Glutamatergic neuron (in vitro differentiated cells): ENCODE measurements at places on chromosomes 1 and 21. TPM values are rescaled to one million over a fixed set of nuclear protein-coding genes. Genes with fewer than 3 reads are reported as not detected.

Gene E2F2
- total RNA-seq: 5.4 TPM

Gene ADAMTS1
- 1.1 TPM for total RNA-seq

Gene SLFNL1
- 0.20 TPM for total RNA-seq

GRCh38 chr1:204382714-204383083, 23.0 kb upstream of the PLEKHA6 start:
- no peak for DNase-seq

GRCh38 chr1:63643517-63643916, 50.3 kb downstream of the PGM1 start:
- DNase-seq: no peak

DNA sequence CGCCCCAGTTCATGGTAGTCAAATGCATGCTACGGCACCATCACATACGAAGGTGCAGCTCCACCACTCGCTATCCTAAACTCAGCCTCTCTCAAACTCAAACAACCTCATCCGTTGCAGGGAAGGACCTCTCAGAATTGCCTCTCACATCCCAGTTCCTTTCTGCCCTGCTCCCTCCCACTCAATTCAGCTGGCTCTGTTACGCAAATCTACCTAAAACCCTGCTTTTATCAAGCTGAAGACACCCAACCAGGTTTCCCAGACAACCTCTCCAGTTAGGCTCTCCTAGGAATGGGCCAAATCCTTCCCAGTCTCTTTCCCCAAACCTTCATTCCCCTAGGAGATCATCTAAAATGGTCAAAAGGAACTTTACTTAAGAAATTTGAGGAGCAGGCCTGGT, 62.9 kb downstream of the CLSTN1 start:
- no peak for DNase-seq

GRCh38 chr1:98045767-98046641, 125.2 kb upstream of the DPYD start:
- peak; percentile 59 for DNase-seq

DNA sequence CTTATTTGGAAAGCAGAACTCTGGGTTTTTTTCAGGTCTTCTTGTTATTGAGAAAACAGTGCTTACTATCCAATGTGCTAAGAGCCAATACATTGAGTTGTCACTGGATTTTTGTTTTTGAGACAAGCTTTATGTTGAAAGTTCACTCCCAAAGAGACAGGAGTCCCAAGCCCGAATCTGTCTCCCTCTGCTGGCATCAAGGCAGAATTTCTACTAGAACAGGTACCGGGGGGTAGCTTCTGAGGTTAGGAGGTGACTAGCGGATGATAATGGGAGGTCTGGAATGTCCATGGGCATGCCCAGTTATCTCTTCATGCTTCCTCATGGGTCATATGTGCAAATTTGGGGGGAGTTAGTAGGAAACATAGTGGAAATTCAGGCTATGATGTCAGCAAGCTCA, 25.1 kb downstream of the ZNF124 start:
- DNase-seq: no peak

- no peak for DNase-seq
Measured at GRCh38 chr21:44924606-44925377, 4.1 kb upstream of the ITGB2 start.

- no peak for DNase-seq
Measured at GRCh38 chr1:160813215-160813614, 17.2 kb downstream of the LY9 start.

DNA sequence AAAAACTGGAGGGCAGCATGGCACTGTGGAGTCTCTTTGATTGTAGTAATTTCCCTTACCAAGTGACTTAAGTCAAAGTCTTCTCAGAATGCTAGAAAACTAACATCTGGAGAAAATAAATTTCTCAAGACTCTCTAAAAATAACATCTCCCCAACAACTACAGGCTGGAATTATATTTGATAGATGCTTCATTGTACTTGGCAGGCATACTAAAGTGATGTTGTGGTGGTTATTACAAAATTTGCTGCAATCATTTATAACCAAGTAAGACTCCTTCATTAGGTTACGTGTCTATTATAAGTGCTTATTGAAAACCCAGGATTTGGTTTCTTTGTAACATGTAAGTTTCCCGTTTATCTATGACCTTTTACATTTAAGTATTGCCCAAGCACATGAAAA, 132.9 kb upstream of the NRIP1 start:
- DNase-seq: no peak

GRCh38 chr1:237677979-237678378, 212.7 kb downstream of the ZP4 start:
- DNase-seq: no peak

- no peak for DNase-seq
Measured at GRCh38 chr1:227778401-227778947, 37.0 kb upstream of the PRSS38 start.

DNA sequence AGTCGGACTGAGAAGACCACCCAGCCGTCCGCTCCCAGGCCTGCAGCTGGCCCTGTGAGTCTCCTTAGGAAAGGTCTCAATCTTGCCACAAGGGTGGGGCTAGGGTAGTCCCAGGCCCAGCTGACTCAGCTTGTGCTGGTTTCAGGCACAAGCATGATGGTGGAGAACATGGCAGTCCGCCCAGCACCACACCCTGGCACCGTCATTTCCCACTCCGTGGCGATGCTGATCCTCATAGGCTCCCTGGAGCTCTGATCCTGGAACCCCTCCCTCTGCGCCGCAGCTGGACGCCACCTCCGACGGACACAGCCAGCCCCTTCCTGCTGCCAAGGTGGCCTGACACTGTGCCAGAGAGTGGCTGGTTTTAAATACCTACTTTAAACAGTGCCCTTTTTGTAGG, 10.7 kb downstream of the TMEM81 start:
- no peak for DNase-seq

DNA sequence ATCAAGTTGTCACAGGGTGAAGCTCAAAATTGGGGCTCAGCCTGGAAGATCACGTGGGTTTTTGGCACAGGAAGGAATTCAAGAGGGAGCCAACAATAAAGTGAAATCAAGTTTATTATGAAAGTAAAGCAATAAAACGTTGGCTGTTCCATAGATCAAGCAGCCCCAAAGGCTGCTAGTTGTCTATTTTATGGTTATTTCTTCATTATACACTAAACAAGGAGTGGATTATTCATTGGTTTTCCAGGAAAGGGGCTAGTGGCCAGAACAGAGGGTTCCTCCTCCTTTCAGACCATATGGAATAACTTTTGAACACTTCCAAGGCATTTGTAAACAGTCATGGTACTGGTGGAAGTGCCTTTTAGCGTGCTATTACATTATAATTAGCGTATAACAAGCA, 723.5 kb upstream of the ADAMTS5 start:
- no peak for DNase-seq

DNA sequence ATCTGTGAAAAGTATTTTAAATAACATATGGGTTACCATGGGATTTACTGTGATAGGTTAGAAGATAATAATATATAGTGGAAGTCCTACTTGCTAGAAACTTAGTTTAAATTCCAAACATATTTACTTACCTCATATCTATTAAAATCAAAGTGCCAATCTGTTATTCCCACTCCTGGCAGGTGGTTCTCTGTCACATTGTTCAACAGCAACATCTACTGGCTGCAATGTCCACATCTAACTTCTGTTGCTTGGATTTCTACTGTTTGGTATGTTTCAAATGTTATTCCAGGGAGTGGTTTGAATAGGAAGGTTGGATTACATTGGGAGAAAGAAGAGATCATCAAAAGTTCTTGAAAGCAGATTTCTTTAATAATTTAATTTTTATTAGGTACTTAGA, 122.5 kb upstream of the NCAM2 start:
- DNase-seq: no peak

DNA sequence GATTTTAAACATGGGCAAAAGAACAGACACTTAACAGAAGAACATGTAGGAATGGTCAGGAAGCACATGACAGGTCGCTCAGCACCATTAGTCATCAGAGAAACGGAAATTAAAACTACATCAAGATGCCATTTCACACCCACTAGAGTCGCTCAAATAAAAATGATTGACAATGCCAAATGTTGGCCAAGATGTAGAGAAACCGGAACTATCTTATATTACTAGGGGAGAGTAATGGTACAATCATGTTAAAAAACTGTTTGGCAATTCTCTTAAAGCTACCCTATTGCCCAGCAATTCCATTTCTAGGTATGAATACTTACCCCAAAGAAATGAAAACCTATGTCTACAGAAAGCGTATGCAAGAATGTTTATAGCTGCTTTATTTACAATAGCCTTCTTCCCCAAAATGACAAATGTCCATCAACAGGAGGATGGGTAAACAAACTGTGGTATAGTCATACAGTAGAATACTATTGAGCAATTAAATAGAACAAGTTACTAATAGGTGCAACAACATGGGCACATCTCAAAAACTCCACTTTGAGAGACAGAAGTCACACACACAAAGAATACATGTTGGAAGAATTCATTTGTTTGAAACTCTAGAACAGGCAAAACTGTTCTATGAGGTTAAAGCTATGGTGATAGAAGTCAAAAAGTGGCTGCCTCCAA, 92.8 kb downstream of the ETS2 start:
- no peak for DNase-seq
